ENCODE measurements at places on chromosomes 7 and 10.

GRCh38 chr7:116052006-116052405 is 21.4 kb upstream of the TFEC start:
- DNase-seq = no peak

GRCh38 chr7:88458946-88459345 is 152.3 kb upstream of the STEAP4 start:
- no peak for DNase-seq

GRCh38 chr10:62554632-62555199 is 180.5 kb downstream of the ZNF365 start:
- DNase-seq = no peak

DNA sequence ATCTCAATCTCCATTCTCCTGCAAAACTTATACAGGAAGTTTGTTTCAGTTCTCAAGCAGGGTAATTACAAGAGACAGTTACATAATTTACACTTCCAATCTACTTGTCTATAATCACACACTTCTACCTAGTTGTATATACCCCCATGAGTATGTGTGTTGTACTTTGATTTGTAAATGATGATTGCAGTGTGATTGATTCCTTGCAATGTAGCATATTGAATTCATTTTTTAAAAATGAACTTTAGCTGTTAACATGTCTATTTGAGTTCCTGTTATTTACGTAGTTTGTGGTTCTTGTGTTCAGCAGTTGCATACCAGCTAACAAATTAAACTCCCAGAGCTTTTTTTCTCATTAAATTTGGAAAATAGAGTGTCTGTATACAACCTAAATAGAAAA is 102.5 kb upstream of the SAMD8 start:
- DNase-seq = no peak

- no peak for DNase-seq
Observed at GRCh38 chr10:124251317-124252065, 158.1 kb upstream of the CHST15 start.

- peak; percentile 75 for DNase-seq
Observed at GRCh38 chr10:21497177-21497807, 28.2 kb downstream of the SKIDA1 start.
